ENCODE measurements at places on chromosomes 5 and 9.

DNA sequence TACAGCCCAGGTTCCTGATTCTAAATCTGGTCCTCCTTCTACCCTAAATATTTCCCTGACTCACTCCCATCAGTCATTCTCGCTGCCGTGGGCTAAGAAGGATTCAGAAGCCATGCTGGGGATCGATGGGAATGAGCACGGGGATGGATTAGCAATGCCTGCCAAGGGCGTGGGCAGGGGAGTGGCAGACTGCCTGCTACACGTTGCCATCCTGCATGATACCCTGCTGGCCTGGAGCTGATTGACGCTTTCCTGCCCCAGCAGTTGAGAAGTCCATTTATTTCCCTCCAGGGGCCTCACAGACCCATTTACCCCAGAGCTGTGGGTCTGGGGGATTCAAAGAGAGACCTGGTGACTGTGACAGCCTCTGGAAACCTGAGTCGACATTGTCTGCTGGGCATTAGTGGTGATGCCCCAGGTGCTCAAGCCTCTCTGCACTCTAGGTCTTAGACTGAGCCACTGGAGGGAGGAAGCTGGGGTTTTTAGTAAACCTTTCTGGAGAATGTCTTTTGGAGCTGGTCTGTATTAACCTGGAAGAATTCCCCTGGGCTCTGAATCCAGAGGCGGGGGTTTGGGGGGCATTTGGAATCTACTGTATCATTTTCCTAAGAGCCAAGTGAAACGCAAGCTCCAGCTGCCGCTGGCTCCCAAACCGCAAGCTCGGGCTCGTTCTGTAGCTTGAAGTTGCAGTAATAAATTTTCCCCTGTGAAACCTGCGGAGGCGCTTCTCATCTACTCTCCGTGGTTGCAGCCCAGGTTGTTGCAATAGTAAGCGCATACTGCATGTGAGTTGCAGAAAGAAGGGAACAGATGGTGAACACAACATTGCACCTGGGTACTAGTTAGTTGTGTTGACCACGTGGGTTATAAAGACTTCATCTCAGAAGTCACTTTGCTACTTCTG, 76.3 kb upstream of the RAPGEF1 start:
- DNase-seq = no peak

GRCh38 chr5:53095931-53096525, 13.5 kb downstream of the MOCS2 start:
- DNase-seq = peak; percentile 2

GRCh38 chr9:77597057-77597456, 51.1 kb downstream of the GNA14 start:
- no peak for DNase-seq

GRCh38 chr9:23590276-23591000, 235.6 kb downstream of the ELAVL2 start:
- no peak for DNase-seq

GRCh38 chr9:135146766-135147473, 59.5 kb downstream of the OLFM1 start:
- DNase-seq = no peak

GRCh38 chr5:159992566-159992965, 16.4 kb upstream of the TTC1 start:
- DNase-seq = no peak

- DNase-seq = no peak
These were observed 9.3 kb downstream of the IRX4 start for GRCh38 chr5:1873243-1873959.

- no peak for DNase-seq
These were observed 9.3 kb upstream of the NRARP start for GRCh38 chr9:137311171-137311985.

DNA sequence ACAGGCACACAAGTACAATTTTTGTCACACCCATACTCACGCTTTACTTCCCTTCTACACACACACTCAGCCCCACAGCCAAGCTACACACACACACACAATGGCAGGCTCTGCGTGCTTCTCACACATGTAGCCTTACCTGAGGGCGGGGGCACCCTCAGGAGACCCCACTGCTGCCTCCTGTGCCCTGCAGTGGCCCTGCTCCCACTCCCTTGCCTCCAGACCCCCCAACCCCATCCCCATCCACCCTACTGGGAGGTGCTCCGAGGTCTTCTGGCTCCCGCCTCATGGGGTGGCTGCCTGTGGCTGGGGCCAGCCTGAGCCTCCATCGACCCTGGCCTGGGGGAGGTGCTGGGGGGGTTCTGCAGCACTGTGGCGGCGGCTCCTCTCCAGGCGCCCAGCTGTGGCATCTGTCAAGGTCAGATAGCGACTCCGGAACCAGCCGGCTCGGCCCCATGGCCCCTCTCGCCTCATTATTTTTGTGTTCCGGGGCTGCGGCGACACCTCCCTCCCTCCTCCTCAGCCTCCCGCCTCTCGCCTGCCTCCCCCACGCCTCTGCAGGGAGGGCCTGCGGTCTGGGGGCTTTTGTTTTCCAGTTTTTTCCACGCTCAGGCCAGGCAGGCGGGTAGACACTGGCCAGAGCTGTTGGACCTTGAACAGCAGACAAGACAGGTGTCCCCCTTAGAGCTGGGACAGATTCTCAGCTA, 21.7 kb downstream of the CXXC5 start:
- DNase-seq = peak; percentile 47

- no peak for DNase-seq
These were observed 124.4 kb downstream of the PLK2 start for GRCh38 chr5:58335518-58335917.

- no peak for DNase-seq
These were observed 32.6 kb downstream of the ECPAS start for GRCh38 chr9:111451570-111451969.

- no peak for DNase-seq
These were observed 294.5 kb upstream of the IRX4 start for GRCh38 chr5:2177244-2177643.

DNA sequence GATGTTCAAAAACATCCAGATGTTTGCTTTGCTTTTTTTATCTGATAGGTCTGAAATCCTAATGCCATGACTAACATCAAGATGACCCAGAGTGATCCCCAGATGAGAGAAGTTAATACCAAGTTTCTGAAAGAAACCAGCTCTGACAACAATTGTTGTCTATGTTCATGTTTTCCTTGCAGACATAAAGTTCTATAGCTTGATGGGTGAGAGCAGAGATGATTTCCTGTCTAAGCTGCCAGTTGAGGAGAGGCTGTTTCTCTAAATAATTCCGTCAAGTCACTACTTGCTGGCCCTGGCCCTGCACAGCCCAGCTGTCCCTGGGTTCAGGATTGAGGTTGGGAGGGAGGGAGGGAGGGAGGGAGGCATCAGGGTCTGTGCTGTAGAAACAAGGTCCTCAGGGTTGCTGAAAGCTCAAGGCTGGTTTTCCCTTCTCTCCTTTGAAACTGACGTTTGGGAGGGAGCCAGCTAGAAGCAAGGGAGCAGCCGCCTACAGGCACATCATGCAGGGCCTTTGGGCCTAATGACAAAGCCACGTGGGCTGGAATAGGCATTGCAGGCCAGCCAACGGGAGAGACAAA, 3.9 kb downstream of the SPARC start:
- no peak for DNase-seq

- DNase-seq = peak; percentile 34
These were observed 32.3 kb upstream of the KIF2A start for GRCh38 chr5:62273687-62274086.

GRCh38 chr5:73908395-73908794, 282.4 kb downstream of the ARHGEF28 start:
- no peak for DNase-seq

- DNase-seq = peak; percentile 88
These were observed 482.7 kb upstream of the CD180 start for GRCh38 chr5:67679184-67679841.

DNA sequence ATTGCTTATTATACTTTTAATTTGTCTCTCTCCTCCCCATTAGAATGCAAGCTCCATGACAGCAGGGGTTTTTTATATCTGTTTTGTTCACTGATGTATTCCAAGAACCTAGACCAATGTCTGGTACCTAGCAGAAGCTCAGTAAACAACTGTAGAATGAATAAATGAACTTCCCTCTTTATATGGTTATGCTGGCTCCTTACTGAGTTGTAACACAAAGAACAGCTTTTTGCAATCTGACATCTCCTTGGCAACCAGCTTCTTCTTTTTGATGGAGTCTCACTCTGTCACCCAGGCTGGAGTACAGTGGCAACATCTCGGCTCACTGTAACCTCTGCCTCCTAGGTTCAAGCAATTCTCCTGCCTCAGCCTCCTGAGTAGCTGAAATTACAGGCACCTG, 13.6 kb downstream of the TRMO start:
- DNase-seq = no peak

DNA sequence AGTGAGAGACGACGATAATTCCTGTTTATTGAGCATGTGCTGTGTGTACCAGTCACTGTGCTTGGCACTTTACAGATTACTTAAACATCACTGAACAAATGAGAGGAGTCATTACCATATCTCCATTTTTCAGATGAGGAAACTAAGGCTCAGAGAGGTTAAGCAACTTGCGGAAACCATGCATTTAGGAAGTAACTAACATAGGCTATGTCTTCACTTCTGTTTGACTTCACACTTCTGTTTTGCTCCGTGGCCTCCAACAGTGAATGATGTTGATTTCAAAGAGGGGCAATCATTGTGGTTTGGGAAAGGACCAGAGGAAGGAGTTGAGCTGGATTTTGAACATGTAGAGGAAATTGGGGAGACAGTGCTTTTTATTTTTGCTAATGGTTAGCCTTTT, 16.7 kb downstream of the GCNT1 start:
- DNase-seq = no peak

GRCh38 chr9:36462245-36462644, 62.2 kb upstream of the RNF38 start:
- no peak for DNase-seq

DNA sequence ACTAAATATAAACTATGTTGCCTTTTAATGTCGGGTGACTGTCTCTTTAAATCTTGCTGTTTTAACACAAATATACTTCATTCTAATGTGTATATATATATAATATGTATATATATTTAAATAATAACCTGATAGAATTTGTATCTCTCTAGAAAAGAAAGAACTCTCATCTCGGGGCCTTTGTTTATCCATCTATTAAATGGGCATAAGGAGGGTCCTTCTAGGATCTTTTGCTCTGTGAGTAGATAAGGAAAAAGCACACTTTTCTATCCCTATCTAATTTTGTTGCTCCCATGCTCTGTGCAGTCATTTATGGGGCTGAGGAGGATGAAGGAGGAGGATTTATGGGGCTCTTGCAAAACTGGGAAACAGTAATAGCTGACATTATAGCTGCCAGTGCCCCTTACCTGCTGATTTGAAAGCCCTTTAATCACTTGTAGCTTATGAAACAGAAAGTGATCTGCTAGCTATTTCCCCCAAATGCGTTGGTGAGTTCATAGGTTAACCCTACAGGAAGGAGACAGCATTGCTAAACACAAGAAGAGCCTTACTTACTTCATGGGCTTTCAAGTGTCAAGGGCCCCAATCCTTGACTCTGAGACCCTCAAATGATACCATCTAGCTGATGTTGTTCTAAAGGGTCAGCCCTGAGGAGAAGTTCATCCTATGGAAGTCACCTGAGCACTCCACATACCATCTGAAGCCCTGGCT, 5.8 kb upstream of the PPARGC1B start:
- no peak for DNase-seq

DNA sequence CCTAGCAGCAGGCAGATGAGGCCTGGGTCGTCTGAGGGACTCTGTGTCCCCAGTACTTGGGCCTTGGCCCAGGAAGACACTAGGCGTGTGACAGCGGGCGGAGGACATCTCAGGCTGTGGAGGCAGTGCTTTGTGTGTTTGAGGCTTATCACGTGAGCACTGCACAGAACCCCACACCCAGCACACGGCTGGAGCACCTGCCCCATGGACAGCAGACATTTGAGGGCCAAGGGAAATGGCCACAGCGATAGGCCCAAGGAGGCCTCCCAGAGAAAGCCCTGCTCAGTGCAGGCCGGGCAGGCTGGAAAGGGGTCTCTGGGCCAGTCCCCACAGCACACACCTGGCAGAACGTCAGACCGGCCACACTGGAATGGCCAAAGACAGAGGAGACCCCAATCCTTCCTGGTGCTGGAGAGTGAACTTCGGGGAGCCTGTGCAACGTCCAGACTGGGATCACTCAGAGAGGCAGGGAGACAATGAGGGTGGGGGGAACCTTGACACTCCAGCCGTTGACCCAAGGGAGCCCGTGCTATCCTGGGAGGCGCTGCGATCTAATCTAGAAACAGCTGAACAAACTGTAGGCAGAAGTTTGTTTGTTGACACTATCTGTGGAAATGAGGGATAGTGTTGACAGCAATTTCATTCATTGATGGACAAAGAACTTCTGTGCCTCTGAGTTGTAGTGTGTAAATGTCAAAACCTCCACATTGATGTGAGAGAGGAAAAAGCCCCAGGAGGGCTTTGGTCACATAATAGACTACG, 19.6 kb upstream of the FLT4 start:
- DNase-seq = no peak

GRCh38 chr5:73436535-73437100, 12.0 kb downstream of the FOXD1 start:
- no peak for DNase-seq

- no peak for DNase-seq
These were observed 59.3 kb downstream of the RALGPS1 start for GRCh38 chr9:126973651-126974529.

- DNase-seq = no peak
These were observed 24.5 kb upstream of the SEMA4D start for GRCh38 chr9:89522261-89522958.

- no peak for DNase-seq
These were observed 32.7 kb downstream of the PKD2L2 start for GRCh38 chr5:137921931-137922330.

DNA sequence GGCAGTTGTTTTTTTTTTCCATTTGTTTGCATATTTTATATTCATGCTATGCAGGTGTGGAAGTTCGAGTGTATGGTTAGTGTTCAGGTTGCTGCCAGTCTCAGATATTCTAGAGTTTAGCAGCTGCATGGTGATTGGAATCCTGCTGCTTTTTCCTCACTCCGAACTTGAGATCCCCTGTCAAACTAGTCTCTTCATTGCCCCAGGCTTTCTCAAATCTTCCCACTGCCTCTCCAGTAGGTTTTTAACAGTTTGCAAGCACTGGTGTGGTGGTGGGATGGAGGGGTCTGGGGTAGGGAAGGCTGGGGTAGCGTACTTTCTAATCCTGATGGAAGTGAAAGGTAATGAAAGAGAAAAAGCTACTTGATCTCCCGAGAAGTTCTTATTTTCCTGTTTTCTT, 112.9 kb downstream of the CHSY3 start:
- DNase-seq = no peak

GRCh38 chr5:147704544-147704943, 78.0 kb downstream of the JAKMIP2 start:
- no peak for DNase-seq

DNA sequence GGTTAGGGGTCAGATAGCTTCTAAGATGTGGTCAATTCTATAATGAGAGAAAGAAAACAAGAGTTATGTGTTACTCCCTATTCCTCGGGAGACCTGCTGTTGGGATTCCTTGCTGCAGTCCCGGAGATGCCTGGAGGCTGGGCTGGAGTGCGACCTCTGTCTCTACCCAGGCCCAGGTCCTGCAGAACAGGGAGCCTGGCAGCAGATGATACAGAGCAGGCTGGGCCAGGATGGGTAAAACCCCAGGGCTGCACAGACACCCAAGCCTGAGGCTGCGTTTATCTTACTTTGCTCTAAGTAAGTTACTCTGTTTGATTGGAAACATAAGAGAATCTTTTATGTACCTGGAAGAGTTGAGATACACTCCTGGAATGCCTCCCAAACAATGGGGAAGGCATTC, 26.9 kb upstream of the FAM120AOS start:
- DNase-seq = no peak
